ENCODE measurements at places on chromosomes 4 and X.

GRCh38 chrX:51272638-51273037 lies 60.0 kb upstream of the NUDT10 start:
- no peak for DNase-seq

DNA sequence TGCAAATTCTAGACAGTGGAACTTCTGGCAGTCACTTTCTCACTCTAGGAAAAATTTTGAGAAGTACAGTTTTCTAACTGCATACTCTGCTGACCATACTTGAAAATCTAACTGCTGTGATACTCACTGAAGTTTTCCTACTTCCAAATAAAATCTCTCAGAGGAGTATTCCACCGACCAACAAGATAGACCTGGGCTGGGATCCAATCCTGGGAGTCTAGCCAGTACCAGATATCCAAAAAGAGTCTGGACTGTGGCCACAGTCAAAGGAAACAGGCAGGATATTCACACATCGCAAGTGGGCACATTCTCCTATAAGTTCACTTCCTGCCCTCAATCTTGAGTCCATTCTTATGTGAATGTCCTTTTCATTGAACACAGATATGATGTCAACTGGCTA lies 1138.7 kb upstream of the PCDH7 start:
- DNase-seq, result no peak

DNA sequence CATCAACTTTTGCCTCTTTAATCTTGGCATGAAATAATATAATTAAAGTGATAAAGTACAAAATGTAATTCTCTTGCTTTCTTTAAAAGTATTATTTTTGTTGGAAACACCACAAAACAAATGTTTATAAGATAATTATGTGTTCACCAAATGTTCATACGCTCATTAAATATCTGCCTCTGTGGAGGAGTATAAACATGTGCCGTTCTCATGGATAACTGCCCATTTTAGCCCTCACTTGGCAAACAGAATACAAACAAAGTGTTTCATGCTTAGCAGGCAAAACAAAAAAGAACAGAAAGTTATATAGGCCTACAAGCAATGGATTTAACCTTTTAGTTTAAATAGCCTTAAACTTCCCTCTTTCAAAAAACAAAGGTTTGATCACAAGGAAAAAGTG lies 800.5 kb upstream of the DIAPH2 start:
- no peak for DNase-seq

GRCh38 chrX:12843668-12844279 lies 23.1 kb upstream of the TLR7 start:
- DNase-seq, result peak; percentile 95

GRCh38 chr4:72209600-72209999 lies 177.8 kb downstream of the NPFFR2 start:
- no peak for DNase-seq

DNA sequence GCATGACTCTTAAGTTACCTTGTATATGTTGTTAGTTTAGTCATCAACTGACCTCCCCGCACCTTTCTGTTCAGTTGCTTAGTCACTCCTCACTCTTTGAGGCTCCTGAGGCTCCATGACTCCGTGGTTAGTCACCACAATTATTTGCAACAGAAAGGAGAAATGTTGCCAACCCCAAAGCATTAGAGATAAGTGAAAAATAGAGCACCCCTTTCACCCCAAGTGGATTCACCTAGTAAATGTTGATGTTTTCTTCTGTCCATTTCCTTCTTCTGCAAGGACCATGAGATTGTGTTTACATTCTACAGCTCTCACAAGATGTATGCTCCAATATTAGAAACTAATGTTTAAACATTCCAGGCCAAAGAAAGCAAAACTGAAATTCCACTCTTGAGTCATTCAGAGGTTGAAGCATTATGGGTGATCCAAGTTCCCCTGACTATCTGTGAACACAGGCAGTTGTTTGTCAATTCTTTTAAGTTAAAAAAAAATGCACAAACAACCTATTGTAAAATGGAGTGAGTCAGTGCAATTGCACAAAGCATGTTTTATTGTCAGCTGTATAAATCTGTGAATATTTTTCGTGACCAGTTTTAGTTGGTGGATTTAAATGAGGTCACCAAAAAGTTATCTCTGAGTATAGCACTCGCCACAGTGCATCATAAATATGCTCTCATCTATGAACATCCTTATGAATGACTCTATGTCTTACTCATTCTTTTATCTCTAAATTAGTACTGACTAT lies 552.4 kb upstream of the MAGEB2 start:
- DNase-seq, result peak; percentile 1

- no peak for DNase-seq
Observed at GRCh38 chrX:118928151-118928550, 46.3 kb upstream of the LONRF3 start.

DNA sequence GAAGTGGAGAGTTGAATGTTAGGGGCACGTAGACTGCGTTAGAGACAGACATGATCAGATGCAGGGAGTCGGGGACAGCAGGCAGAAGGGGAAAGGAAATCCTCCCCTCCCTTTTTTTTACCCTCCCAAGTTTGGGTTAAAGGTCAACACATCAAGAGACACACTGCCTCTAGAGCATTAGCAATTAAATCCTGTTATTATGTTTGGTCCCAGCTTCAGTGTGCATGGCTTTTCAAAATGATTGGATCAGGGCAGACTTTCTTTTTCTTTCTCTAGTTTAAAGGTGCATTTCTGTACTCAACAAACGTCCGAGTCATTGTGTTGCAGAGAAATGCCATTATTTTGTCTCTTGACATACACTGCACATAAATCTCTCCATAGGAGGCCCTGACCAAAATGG lies 63.9 kb downstream of the USP26 start:
- DNase-seq, result no peak

DNA sequence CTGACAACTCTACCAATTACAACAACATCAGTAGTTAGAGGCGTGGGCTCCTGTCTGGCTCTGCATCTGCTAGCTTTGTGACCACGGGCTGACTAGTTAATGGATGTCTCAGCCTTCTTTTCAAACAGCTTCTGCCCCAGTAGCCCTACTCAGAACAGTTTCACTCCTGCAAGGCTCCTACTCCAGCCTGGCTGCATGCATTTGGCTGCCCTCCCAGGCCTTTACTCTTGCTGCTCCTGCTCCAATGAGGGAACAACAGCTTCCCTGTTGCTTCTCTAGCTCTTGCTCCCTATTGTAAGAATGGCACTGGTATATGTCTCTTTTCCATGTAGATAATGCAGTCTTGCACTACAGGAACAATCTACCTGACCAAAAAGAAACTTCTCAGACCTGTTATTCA lies 93.3 kb downstream of the TTC29 start:
- no peak for DNase-seq

DNA sequence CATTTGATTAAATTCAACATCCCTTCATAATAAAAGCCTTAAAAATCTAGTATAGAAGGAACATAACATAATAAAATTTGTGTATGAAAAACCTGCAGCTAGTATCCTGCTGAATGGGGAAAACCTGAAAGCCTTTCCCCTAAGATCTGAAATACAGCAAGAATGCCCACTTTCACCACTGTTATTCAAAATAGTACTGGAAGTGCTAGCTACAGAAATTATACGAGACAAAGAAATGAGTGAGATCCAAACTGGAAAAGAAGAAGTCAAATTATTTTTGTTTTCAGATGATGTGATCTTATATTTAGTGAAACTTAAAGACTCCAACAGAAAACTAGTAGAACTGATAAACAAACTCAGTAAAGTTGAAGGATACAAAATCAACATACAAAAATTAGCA lies 152.9 kb downstream of the RTL3 start:
- DNase-seq, result no peak

GRCh38 chr4:110271986-110272385 lies 73.6 kb upstream of the ELOVL6 start:
- no peak for DNase-seq

- no peak for DNase-seq
Observed at GRCh38 chrX:136856551-136856950, 24.0 kb downstream of the RBMX start.

- DNase-seq, result peak; percentile 37
Observed at GRCh38 chrX:70998411-70999027, 67.6 kb upstream of the SLC7A3 start.

DNA sequence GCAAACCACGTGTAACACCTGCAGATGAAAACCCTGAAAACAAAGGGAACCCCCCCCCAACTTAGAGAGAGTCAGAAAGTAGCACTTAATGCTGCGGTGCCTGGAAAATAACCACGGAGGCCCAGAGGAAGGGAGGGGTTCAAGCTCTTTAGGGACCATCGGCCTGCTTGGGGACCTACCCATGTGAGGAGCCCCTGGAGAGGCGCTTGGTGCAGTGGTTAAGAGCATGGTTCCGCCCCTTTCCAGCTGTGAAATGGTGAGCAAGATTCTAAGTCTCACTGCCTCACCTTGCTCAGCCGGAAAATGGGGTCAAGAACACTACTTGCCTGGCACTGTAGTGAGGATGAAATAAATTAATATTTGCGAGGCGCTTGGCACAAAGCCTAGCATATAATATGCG lies 13.8 kb downstream of the SLC25A5 start:
- no peak for DNase-seq

DNA sequence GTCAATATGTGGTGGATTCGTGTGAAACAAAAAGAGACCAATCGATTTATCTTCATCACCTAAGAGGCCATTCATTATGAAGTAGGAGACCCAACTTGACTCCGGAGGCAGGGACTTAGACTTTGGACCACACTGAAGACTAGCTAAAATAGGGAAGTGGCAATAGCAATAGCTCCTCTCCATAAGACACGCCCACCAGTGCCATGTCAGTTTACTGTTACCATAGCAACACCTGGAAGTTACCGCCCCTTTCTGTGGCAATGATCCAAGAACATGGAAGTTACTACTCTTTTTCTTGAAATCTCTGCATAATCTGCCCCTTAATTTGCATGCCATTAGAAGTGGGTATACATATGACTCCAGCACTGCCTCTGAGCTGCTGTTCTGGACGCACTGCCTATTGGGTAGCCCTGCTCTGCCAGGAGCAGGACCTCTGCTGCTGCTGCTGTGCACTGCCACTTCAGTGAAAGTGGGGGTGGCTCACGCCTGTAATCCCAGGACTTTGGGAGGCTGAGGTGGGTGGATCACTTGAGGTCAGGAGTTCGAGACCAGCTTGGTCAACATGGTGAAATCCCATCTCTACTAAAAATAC lies 163.2 kb downstream of the PRKX start:
- DNase-seq, result no peak

- no peak for DNase-seq
Observed at GRCh38 chr4:166535865-166536264, 662.8 kb downstream of the TLL1 start.

- no peak for DNase-seq
Observed at GRCh38 chrX:68897118-68897945, 68.5 kb downstream of the EFNB1 start.

- no peak for DNase-seq
Observed at GRCh38 chr4:11183356-11183740, 245.3 kb downstream of the HS3ST1 start.

DNA sequence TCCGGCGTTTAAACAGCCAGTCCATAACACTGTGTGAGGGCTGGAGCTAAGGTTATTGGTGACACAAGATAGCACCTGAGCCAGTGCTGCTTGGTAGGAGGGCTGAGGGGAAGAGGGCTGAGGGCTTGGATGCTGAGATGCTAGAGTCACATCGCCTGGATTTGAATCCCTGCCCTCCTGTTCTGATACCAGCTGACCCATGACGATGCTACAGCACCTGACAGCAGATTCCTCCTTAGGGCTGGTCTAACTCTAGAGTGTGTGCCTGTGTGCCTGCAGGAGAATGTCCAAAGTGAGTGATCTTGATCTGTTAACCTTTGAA lies 102.5 kb downstream of the PTTG2 start:
- no peak for DNase-seq

- no peak for DNase-seq
Observed at GRCh38 chr4:185244763-185245162, 35.4 kb downstream of the SNX25 start.
